Progenitor cell of endocrine pancreas (in vitro differentiated cells): ENCODE measurements at places on chromosomes 7 and 10.

DNA sequence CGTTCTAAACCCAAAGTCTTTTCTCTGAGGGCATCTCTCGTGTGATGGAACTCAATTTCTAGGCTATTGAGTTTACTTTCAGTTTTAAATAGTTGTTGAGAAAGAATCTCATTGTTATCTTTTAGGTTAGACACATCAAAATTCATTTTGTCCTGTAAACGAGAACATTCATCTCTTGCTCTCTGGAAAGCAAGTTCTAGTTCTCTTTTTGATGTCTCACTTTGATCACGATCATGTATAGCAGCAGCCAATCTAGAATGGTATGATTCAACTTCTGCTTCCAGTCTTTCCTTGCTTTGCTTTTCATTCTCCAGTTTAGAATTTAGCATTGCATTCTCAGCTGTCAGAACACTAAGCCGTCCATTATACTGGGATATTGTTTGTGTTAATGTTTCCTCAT is 65.1 kb downstream of the ANKRD26 start:
- no peak for DNase-seq

DNA sequence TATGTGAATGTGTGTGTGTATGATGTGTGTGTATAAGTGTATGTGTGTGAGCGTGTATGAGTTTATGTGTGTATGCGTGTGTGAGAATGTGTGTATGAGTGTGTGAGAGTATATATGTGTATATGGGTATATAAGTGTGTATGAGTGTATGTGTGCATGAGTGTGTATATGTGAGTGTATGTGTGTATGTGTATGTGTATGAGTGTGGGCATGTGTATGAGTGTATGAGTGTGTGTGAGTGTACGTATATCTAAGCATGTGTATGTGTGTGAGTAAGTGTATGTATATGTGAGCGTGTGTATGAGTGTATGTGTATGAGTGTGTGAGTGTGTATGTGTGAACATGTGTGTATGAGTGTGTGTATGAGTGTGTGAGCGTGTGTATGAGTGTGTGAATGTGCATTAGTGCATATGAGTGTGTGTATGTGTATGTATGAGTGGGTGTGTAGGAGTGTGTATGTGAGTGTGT is 12.9 kb downstream of the SLC13A4 start:
- DNase-seq = no peak

- no peak for DNase-seq
These were observed 170.9 kb downstream of the POLR1F start for GRCh38 chr7:19537942-19538401.

DNA sequence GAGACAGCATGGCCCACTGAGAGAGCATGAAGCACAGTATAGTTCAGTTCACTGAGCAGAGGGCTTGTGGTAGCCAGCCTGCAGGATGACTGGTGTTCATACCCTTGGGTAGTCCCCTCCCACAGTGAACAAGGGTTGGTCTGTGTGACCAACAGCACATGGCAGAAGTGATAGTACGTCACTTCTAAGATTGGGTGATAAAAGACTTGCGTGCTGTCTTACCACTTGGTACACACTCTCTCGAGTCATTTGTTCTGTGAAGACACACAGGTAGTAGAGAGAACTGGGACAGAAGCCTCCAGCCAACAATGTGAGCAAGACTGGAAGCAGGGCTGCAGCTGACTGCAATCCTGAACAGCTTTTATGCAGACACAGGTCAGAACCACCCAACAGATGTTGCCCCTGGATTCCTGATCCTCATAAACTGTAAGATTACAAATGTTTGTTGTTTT is 14.6 kb downstream of the EPC1 start:
- no peak for DNase-seq

DNA sequence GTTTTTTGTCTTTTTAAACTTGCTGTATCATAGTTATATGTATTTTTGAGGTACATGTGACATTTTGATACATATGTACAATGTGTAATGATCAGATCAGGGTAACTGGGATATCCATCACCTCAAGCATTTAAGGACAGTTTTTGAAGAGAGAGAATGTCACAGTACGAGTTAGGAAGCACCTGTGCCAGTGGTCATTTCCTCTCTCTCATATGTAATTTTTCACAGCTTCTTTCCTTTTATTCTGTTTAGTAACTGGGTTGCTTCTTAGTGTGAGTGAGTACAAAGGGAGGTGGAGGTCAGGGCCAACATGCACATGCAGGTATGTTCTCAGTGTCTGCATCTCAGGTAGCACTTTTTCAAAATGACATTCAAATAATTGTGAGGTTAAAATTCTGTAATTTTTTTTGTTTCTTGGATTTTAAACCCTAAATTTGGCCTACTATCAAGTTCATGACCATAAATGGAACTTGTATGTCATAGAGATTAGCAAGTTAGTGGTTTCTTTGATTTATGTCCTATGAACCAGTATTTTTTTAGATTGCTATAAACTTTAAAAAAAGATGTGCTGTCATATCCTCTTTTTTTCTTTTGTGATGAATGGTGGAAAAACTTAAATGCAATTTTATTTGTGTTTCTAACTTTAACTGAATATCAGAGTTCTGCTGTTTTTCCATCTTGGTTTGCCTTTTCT is 42.7 kb downstream of the SNX10 start:
- no peak for DNase-seq

DNA sequence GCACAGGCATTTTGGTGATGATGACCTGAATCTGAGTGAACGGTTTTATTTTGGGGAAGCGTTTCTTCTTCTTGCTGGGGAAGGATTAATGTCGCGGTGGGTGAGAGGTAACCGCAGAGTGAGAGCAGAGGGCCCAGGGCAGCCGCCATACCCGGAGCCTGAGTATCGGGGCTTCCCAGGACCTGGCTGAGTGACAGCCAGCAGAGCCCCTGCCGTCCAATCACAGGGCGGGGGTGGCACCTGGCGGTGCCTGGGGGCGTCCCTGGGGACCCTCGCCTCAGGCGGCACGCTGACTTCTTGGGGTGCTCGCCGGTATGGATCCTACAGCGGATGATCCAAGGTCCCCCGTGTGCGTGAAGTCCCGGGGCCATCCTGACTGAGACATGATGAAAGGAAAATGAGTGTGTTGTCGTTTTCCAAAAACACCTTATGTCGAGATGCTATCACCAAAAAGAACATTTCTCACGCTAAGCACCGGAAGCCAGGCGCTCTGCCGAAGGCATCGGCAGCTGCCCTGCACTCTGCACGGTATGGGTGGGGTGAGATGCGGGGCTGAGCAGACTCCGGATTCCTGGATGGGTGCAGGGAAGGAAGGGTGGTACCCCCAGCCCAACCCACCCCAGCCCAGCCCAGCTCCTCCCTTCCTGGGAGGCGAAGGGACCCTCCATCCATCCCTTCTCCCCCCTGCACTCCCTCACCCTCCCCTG is 227.9 kb upstream of the SHH start:
- DNase-seq = no peak

DNA sequence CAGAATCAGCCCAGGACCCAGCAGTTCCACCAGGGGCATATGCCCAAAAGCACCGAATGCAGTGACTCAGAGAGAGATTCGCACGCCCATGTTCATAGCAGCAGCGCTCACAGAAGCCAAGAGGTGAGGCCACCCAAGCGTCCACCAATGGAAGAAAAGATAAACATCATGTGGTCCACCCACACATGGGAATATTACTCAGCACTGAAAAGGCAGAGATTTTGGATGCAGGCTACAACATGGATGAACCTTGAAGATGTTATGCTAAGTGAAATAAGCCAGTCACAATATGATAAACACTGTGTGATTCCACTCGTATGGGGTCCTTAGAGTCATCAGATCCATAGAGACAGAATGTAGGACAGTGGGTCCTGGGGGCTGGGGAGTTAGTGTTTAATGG is 427.4 kb downstream of the DNAJB6 start:
- no peak for DNase-seq

DNA sequence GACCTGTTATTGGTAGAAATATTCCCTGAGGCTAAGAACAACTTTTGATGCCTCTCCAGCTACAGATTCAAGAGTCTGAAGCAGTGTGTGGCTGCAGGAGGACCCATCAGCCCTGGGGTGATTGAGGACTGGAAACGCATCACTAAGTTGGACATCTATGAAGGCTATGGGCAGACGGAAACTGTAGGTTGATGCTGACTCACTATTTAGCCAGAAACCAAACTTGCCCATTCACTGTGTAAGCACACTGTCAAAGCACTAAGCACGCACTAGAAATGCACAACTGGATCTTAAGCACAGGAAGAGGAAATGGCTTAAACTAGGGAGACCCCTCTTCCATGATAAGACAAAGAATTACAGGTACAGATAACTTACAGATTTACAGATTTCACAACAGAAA is 20.8 kb downstream of the ACSM6 start:
- no peak for DNase-seq

DNA sequence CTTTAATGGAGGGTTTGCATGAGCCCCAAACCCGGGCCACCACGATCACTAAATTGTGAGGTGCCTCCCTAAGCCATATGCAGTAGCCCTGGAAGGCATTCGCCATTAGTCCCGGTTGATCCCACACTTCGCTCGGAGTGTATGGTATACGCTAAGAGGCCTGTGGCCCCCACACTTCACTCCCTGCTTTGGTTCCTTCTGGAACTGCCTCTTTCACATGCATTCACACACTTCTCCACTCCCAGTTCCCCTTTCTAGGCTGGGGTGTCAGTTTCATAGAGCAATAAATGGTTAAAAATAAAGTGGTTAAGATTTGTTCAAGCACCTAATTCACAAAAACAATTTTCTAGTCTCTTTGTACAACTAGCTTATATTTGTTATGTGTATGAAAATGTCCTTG is 212.1 kb upstream of the KCND2 start:
- no peak for DNase-seq

GRCh38 chr10:60618861-60619260 is 159.4 kb upstream of the CDK1 start:
- no peak for DNase-seq

GRCh38 chr10:100348389-100348927 is 1.4 kb downstream of the SCD start:
- DNase-seq = no peak

GRCh38 chr7:68875857-68876256 is 722.4 kb upstream of the AUTS2 start:
- DNase-seq = no peak

GRCh38 chr10:34811968-34812514 is 3.1 kb downstream of the PARD3 start:
- no peak for DNase-seq

DNA sequence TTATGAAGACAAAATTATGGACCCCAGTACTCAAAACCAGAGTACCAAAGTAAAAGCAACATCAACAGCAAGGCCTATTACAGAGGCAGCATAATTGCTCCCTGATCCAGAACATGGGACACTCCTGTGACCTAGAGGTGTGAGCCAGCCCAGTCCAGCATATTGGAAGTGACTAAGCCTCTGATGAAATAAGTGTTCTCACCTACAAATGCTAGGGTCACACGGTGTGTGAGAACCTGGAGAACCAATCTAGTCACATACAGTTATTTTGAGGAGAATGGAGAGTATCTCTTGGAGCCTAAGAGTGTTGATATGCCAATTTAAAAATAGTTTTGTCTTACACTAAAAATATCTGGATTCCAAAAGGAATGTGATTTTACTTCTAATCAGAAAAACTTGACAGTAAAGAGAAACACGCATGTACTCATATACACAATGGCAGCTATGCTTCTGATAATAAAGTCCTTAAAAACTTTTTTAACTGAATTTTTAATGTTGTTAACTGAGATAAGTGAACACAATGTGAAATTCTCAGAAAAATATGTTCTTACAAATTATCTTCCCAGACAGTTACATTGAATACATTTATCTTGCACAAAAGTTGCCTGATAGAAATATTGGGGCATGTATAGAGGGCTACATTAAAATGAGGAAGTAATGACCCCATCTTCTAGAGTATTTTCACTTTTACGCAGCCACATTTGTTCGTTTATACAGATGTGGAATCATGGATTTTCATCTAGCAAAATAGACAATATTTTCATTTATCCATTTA is 56.8 kb upstream of the CD36 start:
- no peak for DNase-seq

DNA sequence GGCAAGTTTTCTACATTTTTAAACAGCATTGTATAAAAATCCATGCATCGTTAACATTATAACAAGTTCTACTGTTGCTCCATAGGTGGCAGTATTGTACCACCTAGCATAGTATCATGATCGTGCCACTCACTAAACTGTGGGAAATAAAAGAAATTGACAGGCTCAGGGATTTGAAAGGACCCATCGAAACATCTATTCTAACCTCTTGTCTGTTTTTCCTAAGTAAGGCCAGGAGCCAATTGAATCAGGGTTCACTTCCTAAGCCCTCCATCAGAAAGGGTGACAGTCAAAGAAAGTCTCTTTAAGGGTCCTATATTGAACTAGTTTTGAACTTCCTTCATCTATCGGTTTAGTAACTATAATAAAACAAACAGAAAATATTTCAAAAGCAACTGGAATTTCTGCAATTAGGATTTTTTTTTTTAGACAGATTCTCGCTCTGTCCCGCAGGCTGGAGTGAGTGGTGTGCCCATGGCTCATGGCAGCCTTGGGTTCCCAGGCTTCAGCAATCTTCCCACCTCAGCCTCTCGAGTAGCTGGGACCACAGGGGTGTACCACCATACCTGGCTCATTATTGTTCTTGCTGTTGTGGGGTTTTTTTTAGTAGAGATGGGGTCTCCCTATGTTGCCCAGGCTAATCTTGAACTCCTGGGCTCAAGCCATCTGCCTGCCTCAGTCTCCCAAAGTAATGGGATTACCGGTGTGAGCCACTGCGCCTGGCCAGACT is 9.4 kb downstream of the HACD1 start:
- no peak for DNase-seq

- DNase-seq = no peak
These were observed 226.9 kb downstream of the WDR11 start for GRCh38 chr10:121078036-121078435.

DNA sequence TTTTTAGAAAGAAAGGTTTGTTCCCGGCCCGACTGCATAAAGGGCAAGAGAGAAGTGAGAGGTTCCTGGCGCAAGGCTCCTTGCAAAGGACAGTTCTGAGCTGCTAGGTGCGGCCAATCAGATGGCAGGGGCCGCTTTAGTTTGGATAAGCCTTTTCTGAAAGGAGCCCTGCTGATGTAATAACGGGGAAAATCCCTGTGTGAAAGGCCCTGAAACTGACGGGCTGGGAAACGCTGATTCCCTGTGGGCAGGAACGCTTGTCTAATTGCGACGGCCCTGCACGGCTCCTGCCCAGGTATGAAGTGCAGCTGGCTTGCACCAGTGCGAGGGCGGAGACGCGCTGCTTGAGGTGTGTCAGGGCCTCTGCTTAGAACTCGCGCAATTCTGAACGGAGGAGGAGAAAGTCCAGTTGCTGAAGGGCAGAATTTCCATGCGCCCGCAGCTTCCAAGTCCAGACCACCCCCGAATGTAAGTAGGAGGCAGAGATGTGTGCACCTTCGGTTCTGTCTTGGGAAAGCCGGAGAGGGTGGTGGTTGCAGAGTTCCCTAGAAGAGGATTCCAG is 30.5 kb downstream of the TACC2 start:
- DNase-seq = no peak
